ENCODE measurements at places on chromosomes 7 and 10.

- DNase-seq: no peak
These were observed 303.3 kb upstream of the SEMA3A start for GRCh38 chr7:84497873-84498272.

GRCh38 chr10:31554556-31554955 lies 235.5 kb downstream of the ZEB1 start:
- DNase-seq: no peak

DNA sequence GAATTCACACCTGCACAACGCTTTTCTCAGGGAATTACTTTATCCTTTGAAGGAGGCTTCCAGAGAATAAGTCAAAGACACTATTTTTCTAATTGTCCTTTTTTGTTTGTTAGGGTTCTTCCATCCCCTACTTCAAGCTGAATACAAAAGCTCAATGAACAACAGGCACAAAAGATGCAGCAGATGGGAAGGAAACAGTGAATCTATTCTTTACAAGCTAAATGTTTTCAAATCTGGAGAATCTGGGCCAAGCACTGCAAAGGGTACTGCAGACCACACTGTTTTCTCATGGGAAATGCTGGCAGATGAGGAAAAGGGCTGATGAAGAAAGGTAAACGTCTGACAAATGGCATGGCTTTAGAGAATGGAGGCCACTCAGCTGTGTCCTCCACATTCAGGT lies 18.5 kb downstream of the LIPA start:
- no peak for DNase-seq

DNA sequence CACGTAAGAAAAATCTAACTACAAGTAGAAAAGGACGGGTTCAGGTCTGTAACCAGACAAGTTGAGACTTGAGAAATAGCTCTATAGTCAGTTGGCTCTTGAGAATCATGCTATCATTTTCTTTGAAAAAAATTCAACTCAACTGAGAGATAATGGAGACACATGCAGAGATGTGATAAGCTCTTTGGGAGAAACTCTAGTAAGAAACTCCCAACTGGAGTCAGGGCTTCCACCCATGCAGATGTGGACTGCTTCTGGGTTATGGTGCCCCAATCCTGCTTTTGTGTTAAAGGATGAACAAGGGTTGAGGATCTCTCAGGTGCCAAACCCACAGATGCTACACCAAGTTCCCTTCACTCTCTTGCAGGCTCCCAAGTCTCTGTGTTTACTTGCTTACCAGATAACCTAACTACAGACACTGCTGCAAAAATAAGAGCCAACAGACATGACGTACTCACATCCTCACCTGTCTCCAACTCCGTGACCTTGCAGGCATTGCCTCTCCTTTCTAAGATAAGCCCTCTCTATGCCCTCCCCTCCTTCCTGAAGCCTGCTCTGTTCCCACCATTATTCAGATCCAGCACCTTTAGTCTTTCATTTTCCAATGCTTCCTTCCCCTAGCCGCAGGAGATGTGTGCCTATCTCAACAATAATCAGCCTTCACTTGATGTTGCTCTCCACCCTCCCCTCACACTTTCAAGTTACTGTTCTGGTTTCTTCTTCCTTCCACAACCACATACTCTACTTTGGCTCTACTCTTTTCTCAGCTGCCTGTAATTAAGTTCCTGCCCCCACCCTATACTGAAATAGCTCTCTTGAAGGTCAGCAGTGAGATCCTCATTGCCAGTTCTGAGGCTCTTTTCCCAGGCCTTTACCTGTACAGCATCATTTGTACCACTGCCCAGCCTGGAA lies 130.0 kb downstream of the ICA1 start:
- DNase-seq: no peak

- no peak for DNase-seq
These were observed 107.0 kb downstream of the HIBADH start for GRCh38 chr7:27555670-27556069.

GRCh38 chr10:93462371-93462770 lies 19.8 kb downstream of the MYOF start:
- DNase-seq: no peak

DNA sequence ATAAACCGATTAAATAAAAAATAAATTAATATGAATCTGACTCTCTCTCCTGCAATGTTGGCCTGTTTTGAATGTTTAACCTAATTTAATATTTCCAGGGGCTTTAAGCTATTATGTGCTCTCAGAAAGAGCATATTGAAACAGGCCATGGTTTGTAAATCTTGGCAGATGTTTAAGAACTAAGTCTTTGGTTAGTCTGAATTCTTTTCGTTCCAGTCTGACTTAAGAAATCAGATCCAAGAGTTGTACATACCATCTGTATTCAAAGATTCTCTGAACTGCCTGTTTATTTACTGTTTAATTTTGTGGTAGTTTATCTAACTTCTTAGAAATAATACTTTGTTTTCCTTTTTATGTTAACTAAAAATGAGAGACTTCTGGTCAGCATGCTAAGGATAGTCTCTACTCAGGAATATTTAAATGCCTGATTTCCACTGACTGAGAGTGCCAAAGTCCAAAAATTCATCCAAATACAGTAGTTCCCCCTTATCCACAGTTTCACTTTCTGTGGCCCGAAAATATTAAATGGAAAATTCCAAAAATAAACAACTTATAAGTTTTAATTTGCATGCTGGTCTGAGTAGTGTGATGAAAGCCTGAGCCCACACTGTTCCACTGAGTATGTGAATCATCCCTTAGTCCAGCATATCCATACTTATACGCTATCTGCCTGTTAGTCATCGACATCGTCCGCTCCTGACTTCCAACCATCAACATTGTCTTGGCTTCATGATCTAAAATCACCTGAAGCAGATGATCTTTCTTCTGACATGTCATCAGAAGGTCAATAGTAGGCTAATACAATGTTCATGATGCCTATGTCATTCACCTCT lies 238.1 kb upstream of the CSTF2T start:
- no peak for DNase-seq

DNA sequence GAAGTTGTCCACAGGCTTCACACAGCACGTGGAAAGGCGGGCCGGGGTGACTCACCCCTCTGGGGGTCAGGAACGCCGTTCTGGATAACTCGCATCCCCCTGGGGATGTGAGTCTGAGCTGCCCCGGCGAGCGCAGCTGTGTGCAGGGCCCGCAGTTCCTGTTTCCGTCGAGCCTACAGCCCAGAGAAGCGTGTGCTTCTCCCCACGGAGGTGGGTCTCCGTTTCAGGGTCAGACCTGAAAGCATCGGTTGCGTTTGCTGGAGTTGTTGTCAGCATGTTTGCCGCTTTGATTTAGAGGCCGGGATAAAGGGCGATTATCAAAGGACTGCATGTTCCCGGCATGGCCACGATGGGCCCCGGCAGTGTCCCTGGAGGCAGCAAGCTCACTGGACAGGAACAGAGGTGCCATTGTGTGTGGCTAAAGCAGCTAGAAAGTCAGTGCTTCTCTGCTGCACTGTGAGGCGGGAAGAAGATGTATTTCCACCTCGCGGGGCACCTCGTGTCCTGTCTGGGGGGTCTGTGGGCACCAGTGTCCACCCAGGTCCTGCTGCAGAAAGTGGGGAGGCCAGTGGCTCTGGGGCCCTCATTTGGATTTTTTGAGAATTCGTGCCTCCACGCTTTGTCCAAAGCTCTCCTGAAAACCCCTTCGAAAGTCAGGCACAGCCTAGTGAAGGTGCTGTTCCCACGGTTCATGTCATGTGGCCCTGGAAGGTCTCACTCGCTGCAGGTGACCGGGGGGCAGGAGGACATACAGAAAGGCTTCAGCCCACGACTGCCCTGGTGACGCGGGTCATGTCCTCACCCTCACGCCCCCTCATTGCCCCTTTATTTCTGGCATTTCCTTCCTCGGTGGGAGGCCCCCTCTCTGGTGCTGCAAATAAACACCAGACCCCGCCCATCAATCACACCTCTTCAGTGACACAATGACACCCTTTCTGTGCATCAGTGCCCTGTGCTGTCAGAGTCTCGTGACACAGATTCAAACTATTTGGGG lies 27.4 kb upstream of the GDI2 start:
- DNase-seq: peak; percentile 63

Data from nephron progenitor cell (in vitro differentiated cells).